ENCODE measurements at places on chromosomes 6 and 20.

GRCh38 chr6:7630792-7631191 is 40.8 kb downstream of the SNRNP48 start:
- no peak for DNase-seq

DNA sequence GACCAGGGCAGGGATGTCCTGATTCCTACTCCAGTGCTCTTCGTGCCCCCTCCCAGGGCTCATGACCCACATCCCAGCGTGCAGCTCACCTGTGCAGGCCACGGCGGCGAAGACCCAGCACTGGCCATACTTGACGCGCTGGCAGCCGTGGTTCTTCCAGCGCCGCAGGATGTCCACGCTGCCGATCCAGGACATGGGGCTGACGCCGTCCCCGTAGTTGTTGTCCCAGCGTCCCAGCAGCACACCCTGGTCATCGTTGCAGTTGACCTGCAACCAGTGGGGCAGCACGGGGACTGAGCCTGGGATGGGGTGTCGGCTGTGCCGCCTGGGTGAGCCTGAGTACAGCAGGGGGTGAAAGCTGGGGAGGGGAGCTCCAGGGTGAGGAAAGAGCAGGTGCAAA is 18.4 kb downstream of the TGM2 start:
- DNase-seq, result no peak

- no peak for DNase-seq
These were observed 110.9 kb downstream of the GFRAL start for GRCh38 chr6:55438203-55438602.

GRCh38 chr6:158206740-158207421 is 38.7 kb downstream of the GTF2H5 start:
- DNase-seq, result no peak

GRCh38 chr20:2378893-2379292 is 1.8 kb upstream of the TGM6 start:
- no peak for DNase-seq

DNA sequence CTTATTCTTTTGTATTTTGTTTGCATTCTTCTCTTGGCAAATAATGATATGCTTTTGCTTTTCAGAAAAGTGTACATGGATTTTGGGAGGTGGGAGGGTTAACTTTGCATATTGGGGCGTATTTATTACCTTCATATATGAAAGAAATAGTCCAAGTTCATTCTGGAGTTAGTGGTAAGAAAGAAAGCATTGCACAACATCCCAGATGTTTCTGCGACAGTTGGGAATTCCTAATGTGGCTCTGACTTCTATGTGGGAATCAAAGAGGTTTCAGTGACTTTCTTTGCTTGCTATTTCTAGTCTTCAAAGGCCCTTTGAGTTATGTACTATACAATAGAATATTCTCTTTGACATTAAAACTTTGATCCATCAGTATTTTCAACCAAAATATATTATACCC is 78.1 kb downstream of the MMUT start:
- no peak for DNase-seq

DNA sequence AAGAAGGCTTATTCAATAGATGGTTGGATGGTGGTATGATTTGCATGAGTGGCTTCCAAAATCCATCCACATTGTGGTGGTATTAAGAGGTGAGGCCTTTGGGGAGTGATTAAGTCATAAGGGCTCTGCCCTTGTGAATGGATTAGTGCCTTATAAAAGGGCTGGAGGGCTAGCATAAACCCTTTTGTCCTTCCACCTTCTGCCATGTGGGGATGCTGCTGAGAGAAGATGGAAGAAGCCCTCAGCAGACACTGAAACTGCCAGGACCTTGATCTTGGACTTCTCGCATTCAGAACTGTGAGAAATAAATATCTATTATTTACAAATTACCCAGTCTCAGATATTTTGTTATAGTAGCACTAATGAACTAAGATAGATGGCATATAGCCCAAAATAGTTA is 27.8 kb upstream of the SRPK1 start:
- DNase-seq, result peak; percentile 63

DNA sequence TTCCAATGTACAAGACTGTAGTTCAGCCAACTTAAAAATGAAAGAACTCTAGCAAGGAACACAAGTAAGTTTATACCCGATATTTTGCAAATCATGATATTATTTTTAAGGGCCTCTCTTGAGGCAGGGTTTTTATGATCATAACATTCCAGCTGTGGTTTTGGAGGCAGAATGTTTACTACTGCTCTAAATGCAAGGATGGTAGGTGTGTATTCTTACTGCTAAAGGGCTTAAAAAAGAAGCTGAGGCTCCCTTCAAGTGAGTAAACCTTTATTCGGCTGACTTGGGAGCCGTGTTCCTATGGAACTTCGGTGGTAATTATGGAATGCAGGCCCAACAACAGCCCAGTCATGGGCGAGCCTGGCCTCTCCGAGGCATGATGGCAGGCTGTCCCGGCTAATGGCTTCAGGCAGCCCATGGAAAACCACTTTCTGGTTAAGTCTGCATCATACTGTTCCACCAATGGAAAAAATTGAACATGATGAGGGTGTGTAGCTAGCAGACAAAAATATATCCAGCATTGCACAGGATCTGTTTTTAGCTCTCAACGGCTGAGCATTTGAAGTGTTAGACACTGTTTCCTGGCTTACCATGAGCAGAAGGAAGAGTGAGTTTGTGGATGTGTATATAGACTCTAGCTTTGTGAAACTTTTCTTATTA is 111.5 kb downstream of the TIAM2 start:
- DNase-seq, result no peak

DNA sequence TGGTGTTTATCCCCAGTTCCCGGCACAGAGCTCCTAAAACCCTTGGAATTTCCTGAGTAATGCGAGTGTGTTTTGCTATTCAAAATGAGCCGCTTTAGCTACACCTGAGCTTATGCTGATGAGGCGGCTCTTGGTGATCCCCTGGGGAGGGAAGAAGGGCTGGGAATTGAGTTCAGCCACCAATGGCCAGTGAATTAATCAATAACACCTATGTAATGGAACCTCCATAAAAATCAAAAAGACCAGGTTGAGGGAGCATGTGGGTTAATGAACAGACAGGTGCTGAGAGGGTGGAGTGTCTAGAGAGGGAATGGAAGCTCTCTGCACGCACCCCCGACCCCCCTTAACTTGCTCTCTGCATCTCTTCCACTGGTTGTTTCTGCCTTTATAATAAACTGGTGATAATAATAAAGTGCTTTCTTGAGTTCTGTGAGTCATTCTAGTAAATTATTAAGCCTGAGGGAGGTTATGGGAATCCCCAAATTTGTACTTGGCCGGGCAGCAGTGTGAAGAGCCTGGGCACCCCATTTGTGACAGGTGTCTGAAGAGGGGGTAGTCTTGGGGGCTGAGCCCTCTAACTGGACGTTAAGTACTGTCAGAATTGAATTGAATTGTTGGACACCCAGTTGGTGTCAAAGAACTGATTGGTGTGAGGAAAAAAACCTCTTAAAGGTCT is 24.6 kb upstream of the SERPINB1 start:
- no peak for DNase-seq

GRCh38 chr6:147821295-147821897 is 312.9 kb downstream of the SAMD5 start:
- no peak for DNase-seq

- DNase-seq, result peak; percentile 87
These were observed at the start of gene NCOA6 for GRCh38 chr20:34825530-34826362. NCOA6 (minus strand) TSS chr20:34825651; CDS start chr20:34782355, 43,296 bp downstream.

DNA sequence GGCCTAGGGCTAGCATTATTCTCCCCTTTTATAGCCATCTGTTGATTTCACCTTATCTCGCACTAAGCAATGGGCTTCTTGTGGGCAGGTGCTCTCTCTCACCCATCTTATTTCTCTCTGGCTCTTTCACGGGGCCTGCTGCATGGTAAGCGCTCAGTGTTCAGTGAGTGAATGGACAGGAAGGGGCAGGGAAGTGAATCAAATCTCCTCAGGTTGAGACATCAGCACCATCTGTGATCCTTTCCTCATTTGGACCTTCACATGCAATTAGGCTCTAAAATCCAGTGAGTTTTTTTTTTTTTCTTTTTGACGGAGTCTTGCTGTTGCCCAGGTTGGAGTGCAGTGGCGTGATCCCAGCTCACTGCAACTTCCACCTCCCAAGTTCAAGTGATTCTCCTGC is 76.5 kb upstream of the EZR start:
- DNase-seq, result no peak

All from OCI-M1 (cell line).